ENCODE measurements at places on chromosomes 2 and 18.

GRCh38 chr2:173990970-173991819, 26.0 kb upstream of the SP3 start:
- DNase-seq: no peak

- DNase-seq: no peak
Observed at GRCh38 chr2:209141142-209141541, 282.7 kb upstream of the MAP2 start.

- no peak for DNase-seq
Observed at GRCh38 chr2:227939271-227940027, 68.0 kb downstream of the DAW1 start.

DNA sequence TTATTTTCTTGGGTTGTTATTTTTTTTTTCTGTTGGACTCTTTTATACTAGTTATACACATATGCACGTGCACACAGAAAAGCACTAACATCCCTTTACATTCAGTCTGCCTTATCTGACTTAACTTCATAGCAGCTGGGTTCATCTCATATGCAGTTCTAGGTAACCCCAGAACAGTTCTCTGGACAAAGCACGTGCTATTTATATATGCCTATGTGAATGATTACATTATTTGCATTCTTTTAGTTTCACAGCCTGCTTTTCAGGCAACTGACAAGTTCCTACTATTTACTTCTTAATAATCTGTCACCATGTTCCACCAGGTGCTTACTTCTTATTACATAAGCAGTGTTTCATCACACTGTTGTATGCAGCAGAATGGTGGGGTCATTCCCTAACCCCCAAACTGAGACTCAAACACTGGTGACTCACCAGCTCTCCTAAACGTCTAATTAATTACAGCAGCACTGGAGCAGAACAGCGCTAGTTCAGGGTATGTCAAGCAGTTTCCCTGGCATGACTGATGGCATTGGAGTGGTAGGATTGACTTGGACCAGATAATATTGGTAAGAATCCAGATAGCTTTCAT, 372.8 kb downstream of the CLIP4 start:
- no peak for DNase-seq

DNA sequence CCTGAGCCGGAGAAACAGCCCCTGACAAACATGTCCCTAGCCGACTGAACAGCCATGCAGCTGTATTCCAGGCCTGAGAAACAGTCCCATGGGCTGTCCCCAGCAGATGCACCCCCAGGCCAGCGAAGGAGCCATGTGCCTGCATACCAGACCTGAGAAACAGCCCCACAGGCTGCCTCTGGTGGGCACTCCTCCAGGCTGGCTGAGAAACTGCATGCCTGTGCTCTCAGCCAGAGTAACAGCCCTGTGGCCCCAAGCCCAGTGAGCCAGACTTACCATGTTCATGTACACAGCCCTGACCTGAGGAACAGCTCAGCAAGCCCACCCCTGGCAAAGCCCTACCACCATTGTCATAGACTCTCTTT, 24.8 kb downstream of the BOLL start:
- no peak for DNase-seq

- DNase-seq: no peak
Observed at GRCh38 chr2:20220806-20221554, 4.0 kb downstream of the SDC1 start.

DNA sequence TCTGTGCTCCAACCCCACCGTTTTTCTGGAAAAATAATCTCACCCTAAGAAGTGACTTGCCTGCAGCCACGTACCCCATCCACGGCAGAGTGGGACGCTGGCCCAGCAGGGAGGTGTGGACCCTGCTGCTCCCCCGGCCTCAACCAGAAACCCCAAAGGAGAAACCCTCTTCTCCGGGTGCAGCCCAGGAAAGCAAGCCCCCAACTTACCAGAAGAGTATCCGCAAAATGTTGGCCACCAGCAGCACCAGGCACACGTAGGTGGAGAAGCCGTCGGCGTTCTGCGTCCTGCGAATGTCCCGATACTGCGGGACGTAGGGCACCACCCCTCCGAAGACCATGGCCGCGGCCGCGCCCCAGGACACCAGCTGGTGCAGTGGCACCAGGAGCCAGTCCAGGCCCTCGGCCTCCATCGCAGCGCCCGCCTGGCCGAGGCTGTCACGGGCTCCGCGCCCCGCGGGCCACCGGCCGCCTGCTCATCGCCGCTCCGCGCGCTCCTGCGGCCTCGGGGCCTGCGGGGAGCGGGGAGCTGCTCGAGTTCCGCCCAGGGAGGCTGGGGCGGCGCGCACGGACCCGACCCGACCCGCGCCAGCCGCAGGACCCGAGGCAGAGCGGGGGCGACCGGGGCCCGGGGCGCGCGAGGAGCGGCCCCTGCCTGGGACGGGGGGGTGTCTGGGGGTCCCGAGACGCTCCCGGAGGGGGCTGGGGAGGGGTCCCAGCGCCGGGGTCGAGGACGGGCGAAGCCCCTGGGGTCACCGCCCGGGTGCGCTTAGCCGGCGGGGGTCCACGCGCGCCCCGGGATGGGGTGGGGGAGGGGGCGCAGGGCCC, 725 bp downstream of the SLC66A2 start:
- no peak for DNase-seq

- DNase-seq: no peak
Observed at GRCh38 chr18:44945888-44946401, 265.3 kb downstream of the SETBP1 start.

DNA sequence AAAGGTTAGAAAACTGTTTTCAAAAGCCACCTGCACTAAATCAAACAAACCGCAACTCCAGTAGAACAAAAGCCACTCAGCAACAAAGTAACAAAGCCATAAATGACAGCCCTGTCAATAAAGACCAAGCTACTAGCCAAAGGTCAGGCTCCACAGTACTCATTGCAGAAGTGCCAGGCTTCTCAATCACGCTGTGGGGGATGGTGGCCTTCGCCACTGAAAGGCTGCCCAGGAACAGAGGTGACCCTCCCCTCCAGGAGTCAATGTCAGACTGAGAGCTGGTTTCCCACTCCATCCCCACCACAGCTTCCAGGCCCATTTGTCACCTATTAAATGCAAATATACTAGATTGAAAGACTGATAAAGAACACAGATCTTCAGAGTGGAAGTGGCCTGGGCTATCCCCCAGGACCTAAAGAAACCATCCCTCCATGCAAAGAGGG, 5.9 kb downstream of the ATP8B1 start:
- no peak for DNase-seq

GRCh38 chr2:164735309-164735919, 106.2 kb downstream of the COBLL1 start:
- DNase-seq: no peak

DNA sequence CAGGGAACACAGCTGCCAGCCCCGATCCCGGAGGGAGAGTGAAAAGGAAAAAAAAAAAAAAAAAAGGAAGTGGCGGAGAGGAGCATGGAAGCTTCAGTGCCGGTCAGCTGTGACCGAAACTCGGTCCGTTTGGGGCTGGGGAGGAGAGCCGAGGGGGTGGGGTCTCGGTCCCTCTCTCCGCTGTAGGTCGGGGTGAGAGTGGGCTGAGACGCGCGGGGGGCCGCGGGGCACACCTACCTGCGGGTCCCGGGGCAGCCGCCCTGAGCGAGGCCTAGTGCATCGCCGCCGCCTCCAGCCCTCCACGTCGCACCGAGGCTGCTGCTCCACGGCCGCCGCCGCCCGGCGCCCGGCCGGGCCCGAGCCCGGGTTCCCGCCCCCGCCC, 536 bp downstream of the VPS54 start:
- DNase-seq: no peak

DNA sequence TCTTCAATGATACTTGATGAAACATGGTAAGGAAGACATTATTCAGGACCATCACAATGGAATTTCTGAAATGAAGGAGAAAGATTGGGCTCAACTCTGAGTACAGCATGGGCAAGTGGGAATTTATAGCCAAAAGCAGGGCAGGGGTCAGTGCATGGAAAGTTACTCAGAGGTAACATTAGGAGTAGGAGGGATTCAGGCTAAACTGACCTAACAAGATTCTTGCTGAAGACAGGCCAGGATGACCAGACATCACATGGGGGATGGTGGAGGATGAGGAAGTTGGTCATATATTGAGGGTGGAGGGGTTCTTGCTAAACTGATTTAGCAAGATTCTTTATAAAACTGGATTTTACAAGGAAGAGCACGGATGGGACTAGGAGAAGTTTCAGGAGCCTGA, 489.8 kb downstream of the ADCYAP1 start:
- DNase-seq: no peak

DNA sequence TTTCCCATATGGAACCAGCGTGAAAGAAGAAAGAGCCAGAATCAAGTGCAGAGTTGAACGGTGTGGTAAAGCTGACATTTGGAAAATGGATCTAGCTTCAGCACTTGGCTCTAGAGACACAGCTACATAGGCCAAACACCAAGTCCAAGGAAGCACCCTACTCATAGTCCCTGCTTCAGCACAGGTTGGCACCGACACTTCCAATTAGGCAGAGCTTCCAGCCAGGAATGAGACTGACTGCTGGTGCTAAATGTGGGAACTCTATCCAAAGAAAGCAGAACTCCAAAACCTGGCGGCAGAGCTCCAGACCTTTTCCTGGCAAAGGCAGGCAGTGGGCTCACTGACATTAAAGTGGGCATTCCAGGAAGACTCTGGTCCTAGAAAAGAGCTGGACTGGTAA, 125.4 kb upstream of the CTNNA2 start:
- DNase-seq: no peak

- DNase-seq: no peak
Observed at GRCh38 chr2:66443979-66444861, 9.3 kb downstream of the MEIS1 start.

- no peak for DNase-seq
Observed at GRCh38 chr2:219775506-219775905, 148.1 kb downstream of the SLC4A3 start.

DNA sequence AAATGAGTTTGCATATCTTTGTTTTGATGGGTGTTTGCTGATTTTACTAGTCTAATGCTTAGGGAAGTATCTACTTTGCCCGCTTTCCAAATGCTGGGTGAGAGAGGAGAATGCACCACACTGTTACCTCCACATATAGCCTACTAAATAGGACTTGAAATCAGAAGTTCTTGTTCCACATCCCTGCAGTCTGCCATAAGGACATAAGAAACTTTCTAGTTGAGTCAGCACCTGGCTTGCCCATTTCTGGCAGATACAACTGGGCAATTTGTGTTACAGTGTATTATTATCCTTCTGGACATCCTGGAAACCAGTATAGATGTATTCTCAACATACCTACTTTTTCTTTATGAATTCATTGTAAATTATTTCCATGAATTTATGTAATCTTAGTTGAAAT, 29.5 kb downstream of the ANXA4 start:
- no peak for DNase-seq

GRCh38 chr2:105765415-105766299, 20.9 kb downstream of the NCK2 start:
- DNase-seq: no peak

GRCh38 chr18:32383050-32383819, 87.4 kb downstream of the GAREM1 start:
- no peak for DNase-seq

- DNase-seq: no peak
Observed at GRCh38 chr2:135163306-135163705, 111.2 kb downstream of the RAB3GAP1 start.

DNA sequence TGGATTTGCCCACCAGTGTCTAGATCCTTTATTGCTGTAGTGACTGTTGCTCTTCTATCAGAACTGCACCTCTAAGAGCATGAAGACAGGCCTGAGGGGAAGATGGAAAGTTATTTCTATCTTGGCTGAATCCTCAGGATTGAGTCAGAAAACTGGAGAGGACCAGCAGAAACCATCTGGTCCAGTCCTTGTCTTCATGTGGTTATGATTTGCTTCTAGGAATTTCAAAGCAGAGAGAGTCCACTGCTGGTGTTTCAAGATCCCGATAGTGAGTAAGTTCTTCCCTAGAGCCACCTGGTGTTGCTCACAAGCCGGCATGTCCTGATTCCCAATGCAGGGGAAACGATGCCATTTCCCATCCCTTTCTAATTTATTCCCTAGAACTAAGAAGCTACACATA, 84.2 kb downstream of the NCKAP5 start:
- DNase-seq: no peak

- DNase-seq: no peak
Observed at GRCh38 chr2:23602116-23602515, 217.1 kb downstream of the KLHL29 start.

DNA sequence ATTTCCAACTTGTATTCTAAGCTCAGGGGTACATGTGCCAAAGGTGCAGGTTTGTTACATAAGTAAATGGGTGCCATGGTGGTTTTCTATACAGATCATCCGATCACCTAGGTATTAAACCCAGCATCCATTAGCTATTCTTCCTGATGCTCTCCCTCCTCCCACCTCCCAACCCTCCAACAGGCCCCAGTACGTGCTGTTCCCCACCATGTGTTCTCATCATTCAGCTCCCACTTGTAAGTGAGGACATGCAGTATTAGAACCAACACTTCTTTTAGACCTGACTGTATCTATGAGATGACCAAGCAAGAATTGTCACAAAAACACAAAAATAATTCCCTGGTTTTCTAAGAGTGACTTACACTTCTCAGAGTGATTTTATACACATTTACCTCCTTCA, 83.0 kb downstream of the VIT start:
- DNase-seq: no peak

DNA sequence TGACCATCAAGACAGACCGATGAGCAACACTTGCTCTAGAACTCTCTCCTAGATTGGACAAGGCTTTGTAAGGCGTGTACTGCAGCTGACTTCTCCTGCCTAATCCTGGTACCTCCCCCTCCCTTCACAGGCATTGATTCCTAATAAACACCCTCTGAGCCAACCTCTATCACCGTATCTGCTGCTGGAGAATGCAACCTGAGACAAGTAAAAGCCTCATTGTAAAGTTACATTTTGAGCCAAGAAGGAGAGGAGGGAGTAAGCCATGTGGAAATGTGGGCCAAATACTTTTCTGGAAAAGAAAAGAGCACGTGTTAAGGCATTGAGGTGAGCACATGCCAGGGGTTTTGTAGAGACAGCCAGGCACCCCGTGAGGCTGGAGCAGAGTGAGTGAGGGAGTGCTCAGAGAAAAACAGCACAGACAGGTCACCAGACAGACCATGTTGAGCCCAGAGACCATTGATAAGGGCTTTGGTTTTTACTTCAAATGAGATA, 2.6 kb upstream of the WDFY1 start:
- no peak for DNase-seq

DNA sequence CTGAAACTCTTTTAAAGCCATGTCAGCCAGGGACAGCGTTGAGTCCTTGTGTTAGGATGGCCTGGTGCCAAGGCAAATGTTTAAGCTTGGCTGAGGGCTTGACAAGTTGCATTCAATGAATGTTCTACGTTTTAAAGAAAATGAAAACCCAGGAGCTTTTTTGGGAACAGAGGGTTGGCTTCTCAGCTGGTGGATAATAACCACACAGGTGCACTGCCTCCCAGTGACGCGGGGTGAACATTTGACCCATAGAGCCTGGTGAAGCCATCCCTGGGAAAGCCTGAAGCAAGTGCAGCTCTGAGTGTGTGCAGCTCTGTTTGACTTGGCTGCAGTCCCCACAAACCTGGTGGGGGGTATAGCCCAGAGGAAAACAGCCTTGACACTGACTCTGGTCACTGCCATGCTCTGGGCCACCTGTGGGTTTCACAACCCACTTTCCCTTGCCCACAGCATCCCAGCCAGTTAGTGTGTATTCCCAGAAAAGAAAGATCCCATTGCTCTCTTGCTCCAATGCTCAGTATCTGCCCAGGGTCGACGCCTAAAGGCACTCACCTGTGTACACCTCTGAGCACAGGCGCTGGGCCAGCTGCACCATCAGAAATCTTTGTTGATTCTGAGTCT, 874.9 kb downstream of the RNF144A start:
- no peak for DNase-seq

- no peak for DNase-seq
Observed at GRCh38 chr2:207688597-207688996, 22.8 kb upstream of the CCNYL1 start.

GRCh38 chr2:134667541-134667940, 51.3 kb downstream of the TMEM163 start:
- no peak for DNase-seq

GRCh38 chr2:28975671-28976070, 5.4 kb upstream of the TOGARAM2 start:
- no peak for DNase-seq
